ENCODE measurements at places on chromosomes 12 and 14. TPM values are rescaled to one million over a fixed set of nuclear protein-coding genes. Genes with fewer than 3 reads are reported as not detected.
A peak's percentile ranks its signal among the peaks of the same experiment; 100 is the strongest.

Gene MDGA2
- total RNA-seq, result not detected

- DNase-seq, result no peak
These were observed 80.1 kb upstream of the DUSP6 start for GRCh38 chr12:89432396-89432795.

Gene SLCO1B1
- not detected for total RNA-seq

GRCh38 chr12:78384541-78384940 is 480.0 kb upstream of the SYT1 start:
- no peak for DNase-seq

- DNase-seq, result no peak
These were observed 41.0 kb upstream of the PTGR2 start for GRCh38 chr14:73810478-73811163.

GRCh38 chr12:25811656-25812126 is 146.8 kb upstream of the RASSF8 start:
- DNase-seq, result no peak

Gene DGLUCY
- total RNA-seq, result 50.1 TPM

GRCh38 chr12:14924541-14924940 is 13.8 kb downstream of the ERP27 start:
- no peak for DNase-seq

Gene TAS2R42
- total RNA-seq, result not detected

DNA sequence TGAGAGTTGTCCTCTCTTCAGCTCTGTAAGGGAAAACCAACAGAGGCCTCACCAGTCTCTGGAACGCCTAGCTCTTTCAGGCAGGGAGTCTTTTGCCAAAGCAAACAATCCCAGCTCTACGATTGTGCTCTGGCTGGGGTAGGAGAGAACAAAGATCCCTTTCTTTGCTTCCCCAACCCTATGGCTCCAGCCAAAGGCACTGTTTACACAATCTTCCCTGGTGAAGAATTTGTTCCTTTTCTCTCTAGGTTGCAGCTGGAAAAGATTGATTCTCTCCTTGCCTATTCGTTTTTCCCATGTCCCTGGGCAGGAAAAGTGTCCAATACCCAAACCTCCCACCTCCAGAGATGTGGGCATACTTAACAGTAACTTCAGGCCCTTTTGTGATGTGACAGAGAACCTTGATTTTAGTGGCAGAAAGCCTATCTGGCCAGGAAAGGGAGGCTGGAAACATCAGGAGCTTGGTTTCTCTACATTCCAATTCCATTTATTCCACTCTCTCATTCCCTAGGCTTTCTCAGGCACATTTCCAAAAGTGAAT is 16.8 kb downstream of the ATP5MC2 start:
- no peak for DNase-seq

DNA sequence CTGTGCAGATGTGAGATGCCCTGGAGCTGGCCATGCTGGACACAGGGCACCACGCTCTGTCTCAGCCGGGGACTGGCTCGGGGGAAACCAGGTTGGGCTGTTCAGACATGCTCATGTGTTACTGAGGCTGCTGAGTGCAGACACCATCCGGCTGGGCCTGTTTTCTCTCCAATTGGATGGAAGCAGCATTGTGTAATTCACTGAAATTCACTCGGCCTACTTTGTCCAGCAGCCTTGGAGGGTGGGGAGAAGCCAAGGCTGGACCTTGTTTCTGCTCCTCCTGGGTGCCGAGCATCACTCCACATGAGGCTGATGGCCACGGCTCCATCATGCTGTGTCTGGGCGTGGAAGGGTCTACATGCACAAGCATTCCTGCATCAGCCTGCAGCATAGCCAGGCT is 130.7 kb downstream of the SMOC1 start:
- DNase-seq, result no peak

Gene DPPA3
- total RNA-seq, result not detected

- DNase-seq, result no peak
These were observed 1562.4 kb upstream of the SEL1L start for GRCh38 chr14:83096092-83096491.

DNA sequence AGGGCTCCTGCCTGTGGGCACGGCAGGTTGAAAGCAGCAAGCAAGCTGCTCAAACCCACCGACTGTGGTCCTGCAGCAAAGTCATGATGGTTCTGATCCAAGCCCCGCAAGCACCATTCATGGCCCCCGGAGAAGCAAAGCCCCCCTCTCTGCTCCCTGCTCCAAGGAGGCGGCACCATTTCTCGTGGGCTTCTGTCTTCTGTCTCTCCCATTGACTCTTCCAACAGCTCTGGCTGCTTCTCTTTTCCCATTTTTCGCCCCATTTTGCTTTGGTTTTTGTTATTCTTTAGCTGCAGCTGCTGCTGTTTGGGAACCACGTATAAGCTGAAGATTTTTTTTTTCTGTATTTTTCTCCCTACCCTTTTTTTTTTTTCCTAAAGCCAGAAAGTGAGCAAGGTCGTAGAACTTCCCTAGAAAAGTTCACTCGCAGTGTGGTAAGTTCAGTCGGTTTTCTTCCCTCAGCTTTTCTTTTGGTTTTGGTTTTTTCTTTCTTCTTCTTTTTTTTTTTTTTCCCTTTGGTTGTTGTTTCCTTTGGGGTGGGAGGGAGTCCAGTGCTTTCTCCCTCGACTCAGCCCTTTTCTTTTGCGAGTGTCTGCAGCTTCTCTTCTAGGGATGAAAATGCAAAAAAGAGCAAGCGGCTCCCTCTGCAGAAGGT is 354.1 kb downstream of the DPF3 start:
- DNase-seq, result no peak

DNA sequence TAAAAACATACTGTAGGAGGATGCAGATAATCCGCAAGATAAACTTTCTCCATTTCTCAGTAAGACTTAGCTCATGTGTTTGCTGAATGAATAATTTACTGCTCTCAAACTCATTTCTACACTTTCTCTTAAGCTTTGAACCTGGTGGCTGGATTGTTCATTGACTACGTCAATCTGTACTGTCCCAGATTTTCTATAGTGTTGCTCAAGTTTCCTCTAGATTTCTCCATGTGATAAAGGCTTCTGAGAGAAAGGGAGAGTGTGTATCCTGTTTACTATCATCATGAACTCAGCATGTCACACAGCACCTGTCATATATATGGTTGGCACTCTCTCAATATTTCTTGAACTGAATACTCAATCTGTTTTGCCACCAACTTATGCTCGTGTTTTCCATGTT is 518.0 kb upstream of the TBX3 start:
- no peak for DNase-seq

DNA sequence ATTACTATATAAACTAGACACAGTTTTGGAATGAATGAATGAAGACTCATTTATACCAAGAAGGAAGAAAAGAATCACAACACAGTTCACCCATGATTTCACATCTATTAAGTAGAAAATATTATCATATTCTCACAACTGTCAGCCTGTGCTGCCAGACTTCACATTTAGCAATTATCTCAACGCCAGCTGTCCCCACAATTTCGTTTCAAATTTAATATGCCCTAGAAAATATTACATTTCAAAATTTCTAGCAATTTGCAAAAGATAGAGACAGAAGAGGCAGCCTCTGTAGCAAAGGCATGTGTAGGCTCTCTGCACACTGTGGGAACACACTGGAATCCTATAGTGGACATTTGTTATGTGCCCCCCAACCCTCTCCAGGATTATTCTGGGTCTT is 83.6 kb downstream of the ANKS1B start:
- DNase-seq, result no peak

Gene ENDOU
- not detected for total RNA-seq

- DNase-seq, result no peak
These were observed 71.7 kb downstream of the FAR2 start for GRCh38 chr12:29220632-29221336.

DNA sequence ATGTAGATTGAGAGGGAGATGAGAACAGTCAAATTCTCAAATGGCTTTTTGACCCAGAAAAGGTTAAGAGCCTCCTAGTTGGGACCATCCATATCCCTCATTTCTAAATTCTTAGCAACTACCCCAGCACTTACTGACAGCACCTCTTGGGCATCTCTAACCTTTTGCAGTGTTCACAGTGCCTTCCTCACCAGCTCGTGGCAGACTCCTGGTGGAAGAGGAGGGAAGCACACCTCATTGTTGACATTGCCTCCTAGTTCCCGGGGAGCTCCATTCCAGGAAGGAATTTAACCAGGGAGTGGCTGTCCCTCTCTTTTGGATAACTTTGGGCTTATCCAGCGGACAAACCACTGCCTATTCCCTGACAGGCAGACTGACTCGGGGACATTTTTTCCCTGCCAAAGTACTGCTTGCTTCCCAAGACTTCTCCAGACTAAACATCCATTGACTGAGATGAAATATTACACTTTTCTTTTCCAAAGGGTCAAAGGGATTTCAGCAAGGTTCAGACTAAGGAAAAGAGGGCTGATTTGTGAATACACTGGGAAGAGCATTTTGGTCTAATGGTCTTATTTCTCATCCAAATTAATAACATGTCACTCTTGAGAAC is 9.0 kb upstream of the OR6J1 start:
- peak; percentile 57 for DNase-seq

Gene ALDH1L2
- 5.7 TPM for total RNA-seq

GRCh38 chr14:99063620-99064225 is 208.3 kb downstream of the BCL11B start:
- DNase-seq, result no peak

GRCh38 chr14:106377432-106377831 is 851.0 kb downstream of the TMEM121 start:
- DNase-seq, result no peak

Gene KRT81
- not detected for total RNA-seq

DNA sequence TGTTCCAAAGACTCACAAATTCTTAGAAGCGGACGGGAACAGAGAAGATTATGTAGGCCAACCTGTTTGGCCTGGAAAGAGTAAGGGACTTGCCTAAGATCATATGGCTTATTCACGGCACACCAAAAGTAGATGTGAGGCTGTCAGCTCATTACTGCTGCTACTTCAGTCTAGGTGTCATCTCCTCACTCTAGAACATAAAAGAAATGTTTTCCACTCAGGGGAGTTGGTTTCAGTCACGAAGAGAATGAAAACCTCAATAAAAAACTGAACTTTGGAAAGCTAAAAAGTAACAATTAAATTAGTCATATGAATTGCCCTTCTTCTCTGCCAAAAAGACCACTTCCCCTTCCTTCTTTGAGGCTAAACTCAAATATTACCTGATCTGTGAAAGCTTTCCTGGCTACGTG is 658 bp upstream of the CEP128 start:
- peak; percentile 35 for DNase-seq

Gene WNT1
- 0.27 TPM for total RNA-seq

Gene AGAP2
- 28.9 TPM for total RNA-seq

- no peak for DNase-seq
These were observed 205.9 kb downstream of the PHLDA1 start for GRCh38 chr12:75825686-75826085.

Gene TEX52
- 0.20 TPM for total RNA-seq

GRCh38 chr14:102630405-102630804 is 38.0 kb downstream of the RCOR1 start:
- DNase-seq, result no peak

Gene PRKD1
- not detected for total RNA-seq

Gene DLK1
- total RNA-seq, result not detected

GRCh38 chr14:59213368-59214315 is 25.2 kb downstream of the DAAM1 start:
- no peak for DNase-seq

GRCh38 chr12:130970165-130970907 is 16.6 kb downstream of the ADGRD1 start:
- no peak for DNase-seq

Gene SERPINA6
- total RNA-seq, result not detected

- no peak for DNase-seq
These were observed 101.0 kb upstream of the KITLG start for GRCh38 chr12:88681271-88681670.

DNA sequence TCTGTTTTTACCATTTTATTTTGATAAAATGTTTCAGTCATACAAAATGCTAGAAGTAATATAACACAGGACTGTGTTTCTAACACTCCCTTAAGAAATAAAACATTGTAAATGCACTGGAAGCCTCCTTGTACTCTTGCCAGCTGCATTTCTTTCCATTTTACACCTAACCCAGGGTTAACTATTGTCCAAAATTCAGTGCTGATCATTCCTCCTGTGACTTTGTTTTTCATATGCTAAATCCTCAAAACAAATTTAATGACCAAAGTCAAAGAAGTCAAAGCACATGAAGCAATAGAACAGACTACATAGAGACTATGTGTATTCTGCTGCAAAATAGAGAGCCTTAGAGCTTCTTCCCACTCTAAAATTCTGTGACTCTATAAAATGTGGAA is 420.3 kb upstream of the PRICKLE1 start:
- no peak for DNase-seq

Gene OR8S1
- not detected for total RNA-seq

Gene MYL6
- 1,193 TPM for total RNA-seq
